ENCODE measurements at places on chromosomes 7 and 10. TPM values are rescaled to one million over a fixed set of nuclear protein-coding genes. Genes with fewer than 3 reads are reported as not detected.
A peak's percentile ranks its signal among the peaks of the same experiment; 100 is the strongest.

GRCh38 chr7:84712374-84713121, 474.3 kb downstream of the SEMA3D start:
- DNase-seq, result no peak

- DNase-seq, result no peak
These were observed 37.4 kb downstream of the GBX1 start for GRCh38 chr7:151129960-151130591.

- DNase-seq, result no peak
These were observed 101.2 kb upstream of the WDR11 start for GRCh38 chr10:120749856-120750566.

DNA sequence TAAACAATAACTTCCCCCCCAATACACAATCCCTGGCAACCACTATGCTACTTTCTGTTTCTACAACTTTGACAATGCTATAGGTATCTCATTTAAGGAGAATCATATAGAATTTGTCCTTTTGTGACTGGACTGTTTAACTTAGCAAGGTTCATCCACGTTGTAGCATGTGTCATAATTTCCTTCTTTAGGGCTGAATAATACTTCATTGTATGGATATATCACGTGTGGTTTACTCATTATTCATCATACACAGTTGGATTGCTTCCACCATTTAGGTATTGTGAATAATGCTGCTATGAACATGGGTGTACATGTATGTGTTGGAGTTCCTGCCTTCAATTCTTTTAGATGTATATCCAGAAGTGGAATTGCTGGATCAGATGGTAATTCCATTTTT, 111.0 kb downstream of the LMBR1 start:
- no peak for DNase-seq

- no peak for DNase-seq
These were observed 326.9 kb downstream of the GPAM start for GRCh38 chr10:111856631-111857030.

DNA sequence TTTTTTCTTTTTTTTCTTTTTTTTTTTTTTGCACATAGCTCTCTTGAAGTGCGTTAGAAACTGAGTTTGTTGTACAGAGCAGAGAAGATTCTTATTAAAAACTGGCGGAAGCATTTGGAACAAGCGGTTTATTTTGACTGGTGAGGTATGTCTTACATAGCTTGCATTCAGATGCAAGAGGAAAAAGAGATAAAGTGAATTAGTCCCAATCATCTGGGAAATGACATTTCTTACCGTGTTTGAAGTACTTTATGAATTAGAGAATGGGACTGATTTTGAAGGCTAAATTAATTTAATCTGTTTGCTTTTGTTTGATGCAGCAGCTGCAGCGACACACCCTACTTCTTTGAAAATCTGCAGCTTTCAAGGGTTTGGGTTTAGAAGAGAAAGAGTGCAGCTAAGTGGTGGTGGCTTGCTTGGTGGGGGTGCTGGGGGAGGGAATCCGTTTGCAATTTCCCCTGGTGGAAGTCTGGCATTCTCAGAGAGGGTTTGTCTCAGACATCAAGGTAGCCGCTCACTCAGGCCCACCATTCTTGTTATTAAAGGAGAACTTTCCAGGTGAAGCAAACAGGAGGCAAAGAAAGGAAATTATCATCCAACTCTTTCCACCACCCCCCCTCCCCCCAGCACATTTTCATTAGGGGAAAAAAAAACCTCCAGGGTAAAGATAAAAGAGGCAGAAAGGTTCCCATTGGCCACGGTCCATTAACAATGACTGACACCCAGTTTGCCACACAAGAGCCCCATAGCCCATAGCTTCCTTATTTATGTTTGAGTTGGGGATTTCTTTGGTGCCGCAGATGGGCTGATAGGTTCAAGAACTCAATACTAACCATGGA, 231.7 kb downstream of the SKIDA1 start:
- no peak for DNase-seq

DNA sequence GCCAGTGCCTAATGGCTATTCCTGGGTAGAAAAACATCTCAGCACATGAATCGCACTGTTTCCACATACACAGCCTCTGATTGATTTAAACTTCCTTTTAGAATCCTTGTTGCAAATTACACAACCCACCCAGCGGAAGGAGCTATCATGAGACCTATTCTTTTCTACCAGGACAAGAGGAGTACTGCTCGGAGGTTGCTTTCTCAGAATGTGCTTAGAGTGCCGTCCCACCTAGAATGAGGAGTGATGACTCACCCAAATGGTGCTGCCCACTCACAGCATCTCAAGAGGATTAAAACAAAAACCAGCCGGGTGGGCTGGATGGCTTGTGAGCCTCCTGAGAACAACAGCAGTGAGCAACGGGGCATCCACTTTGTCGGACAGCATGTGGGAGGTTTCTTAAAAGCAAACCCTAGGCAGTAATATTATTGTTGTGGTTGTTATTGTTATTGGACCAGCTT, 128.9 kb downstream of the DGKI start:
- DNase-seq, result no peak

GRCh38 chr10:88278912-88279311, 304.2 kb downstream of the RNLS start:
- no peak for DNase-seq

GRCh38 chr10:80172896-80173295, 32.4 kb downstream of the ANXA11 start:
- DNase-seq, result peak; percentile 51

DNA sequence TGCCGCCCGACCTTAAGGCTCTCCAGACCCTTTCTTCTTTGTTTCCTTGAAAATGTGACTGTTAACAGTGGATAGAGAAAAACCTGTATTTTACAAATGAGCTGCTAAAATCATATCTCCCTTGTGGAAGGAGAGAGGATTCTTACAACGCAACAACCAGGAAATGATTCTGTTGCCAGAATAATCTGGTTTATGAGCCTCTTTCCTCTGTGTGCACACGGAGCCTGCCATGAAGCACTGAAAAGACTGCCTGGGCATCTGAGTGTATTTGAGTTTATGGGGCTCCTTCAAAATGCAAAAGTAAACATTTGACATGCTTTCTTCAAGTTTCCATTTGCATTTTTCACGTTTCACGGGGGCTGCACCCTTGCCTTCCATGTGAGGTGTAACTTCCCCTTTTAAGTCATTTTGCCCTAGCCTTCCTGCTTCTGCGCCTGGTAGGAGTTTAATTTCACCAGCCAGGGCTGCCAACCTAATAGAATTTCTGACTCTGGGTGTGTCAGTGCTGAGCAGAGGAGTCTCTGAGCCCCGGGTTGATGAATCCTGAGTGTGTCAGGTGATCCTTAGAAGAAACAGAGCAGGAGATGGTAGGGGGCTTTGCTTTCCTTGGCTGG, 101.2 kb downstream of the GRB10 start:
- DNase-seq, result peak; percentile 33

DNA sequence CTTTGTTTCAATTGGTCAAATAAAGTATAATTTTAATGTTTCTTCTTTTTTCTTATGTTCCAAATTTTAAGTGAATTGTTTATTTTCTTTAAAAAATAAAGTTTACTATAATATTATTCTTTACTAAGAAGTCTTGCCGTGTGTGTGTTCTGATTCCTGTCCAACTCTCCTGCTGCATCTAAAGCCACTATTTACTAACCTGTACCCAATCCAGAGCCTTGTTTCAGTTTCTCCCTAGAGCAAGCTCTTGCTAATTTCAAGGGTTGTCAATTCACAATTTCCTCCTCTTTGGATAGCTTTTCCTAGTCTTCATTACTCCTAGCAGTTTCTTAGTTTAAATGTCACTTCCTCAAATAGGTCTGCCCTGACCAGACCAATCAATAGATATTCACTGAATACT, 314.9 kb upstream of the SEMA3A start:
- DNase-seq, result peak; percentile 16

GRCh38 chr10:89805599-89806013, 104.2 kb downstream of the KIF20B start:
- DNase-seq, result no peak

DNA sequence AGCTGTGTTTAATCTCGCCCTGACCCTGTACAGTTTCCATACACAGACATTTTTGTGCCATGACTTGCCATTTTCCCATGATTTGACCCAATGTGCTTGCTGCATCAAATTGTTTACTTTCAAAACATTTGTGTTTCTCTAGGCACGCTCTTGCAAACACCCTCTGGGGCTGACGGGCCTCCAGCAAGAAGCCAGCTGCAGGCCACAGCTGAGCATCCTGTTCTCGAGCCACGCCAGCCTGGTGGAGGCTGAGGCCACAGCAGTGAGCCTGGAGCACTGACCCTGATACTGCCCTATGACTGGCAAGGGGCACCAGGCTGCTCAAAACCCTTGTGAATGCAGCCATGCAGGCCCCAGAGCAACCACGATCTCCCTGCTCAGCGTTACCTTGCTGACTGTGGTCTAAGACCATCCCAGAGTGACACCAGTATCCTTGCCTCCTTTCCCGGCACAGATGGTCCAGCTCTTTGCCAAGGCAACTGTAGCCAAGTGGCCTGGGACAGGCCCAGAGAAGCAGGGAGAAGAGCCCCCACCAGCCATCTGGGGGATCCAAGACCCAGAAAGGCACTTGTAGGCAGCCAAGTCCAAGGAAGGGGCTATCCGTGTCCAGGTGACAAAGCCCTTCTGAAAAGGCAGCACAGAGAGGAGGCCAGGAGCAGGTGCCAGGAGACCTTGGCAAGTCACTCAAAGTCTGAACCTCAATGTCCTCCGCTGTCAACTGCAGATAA, 78.5 kb downstream of the OAT start:
- peak; percentile 24 for DNase-seq

- DNase-seq, result no peak
These were observed 12.8 kb upstream of the NOBOX start for GRCh38 chr7:144416341-144416740.

GRCh38 chr7:30176463-30177109, 41.8 kb downstream of the MTURN start:
- no peak for DNase-seq

GRCh38 chr7:92276460-92276864, 30.7 kb downstream of the ANKIB1 start:
- DNase-seq, result no peak

- DNase-seq, result peak; percentile 15
These were observed 23.3 kb downstream of the ADCY1 start for GRCh38 chr7:45597286-45597984.

DNA sequence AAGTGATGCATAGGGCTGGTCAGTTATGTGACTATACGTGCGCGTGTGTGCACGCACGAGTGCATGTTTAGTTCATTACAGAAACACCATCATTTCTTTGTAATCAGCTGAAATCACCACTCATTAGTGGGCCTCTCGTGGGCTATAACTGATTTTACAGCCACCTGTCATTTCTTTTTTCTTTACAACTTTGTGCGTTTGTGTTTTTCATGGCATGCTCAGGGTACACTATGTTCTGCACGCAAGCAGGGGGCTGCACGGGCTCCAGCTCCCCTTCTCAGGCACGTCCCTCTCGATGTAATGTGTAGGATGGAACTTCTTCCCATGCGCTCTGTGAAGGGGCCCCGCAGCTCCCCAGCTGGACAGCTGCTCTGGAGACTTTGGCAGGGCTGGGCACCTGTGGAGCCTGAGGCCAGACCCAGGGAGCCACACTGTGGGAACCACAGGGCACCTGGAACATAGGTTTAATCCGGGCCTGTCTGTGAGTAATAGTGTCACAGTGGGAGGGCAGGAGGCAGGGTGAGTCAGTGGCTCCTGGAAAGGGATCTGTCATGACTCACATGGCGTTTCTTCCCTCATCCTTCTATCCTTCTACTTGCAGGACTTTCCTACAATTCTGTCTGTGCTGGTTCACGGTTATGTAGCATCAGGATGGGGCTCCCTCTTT, 4.9 kb downstream of the GCK start:
- peak; percentile 44 for DNase-seq

DNA sequence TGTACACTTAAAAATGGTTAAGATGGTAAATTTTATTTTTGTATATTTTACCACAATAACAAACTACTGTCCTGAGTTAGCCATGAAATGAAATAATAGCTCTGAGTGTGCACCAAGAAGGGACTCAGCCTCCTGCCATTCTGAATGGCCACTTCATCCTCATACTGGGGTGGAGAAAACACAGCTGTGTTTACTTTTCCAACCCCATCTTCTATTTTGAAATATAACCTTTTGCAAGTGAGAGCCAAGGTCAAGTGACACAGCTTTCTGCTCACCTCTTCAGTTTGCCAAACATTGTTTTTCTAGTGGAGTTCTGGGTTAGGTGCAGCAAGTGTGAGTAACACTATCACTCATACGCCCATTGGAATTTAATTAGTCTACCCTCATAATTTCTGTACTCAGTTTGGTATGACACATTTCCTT, 107.4 kb upstream of the GLCCI1 start:
- no peak for DNase-seq

GRCh38 chr7:41809529-41809939, 106.6 kb upstream of the INHBA start:
- no peak for DNase-seq

DNA sequence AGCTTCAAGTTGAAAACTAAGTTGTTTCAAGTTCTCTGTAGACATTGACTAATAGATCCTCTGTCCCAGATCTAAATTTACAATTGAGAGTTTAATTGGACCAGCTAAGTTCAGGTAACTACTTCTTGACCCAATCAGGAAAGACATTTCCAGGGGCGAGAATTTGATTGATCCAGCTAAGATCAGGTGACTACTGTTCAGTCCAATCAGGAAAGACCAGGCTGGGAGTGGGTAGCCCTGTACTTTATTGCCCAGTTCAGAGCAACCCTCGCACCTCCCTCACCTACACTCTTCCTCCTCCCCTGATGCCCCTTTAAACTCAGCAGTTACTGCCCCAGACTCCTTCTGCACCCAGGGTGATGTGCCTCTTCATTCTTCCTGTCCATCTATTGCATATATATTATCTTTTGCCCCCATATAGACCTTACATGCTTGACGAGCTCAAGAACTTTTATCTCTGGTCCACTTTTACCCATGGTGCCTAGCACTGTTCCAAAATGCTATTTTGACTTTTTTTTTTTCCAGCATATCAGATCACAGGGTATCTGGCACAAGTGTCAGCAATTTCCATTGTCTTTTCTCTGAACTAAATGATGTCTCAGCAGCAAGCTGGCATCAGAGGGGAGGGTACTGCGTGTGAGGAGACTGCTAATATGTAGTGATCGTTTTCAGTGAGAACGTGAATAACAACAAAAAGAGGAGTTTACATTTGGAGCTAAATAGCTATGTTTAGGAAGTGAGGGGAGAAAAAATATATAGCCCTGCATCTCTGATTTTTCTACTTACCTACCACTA, 169.4 kb downstream of the KIAA1217 start:
- no peak for DNase-seq

- no peak for DNase-seq
These were observed 42.6 kb downstream of the ZNF503 start for GRCh38 chr10:75358835-75359421.

DNA sequence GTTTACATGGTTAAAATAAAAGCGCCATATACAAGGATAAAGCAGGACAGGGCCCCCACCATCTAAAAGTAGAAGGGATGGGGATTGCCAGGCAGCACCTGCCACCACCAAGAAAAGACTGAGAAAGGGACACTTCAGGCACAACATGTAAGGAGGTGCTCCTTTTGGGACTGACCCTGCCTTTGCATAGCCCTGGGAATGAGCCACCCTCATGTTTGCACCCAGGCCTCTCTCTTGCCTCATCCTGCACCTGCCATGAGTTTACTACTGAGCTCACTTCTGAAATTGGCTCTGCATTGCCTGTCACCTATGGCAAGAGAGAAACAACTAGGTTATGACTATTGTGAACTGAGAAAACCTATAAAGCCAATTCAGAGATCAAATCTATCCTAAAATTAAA, 489.7 kb downstream of the KCNMA1 start:
- DNase-seq, result no peak

Gene GNAT3
- not detected for polyA plus RNA-seq

Gene CNNM2
- 0.76 TPM for polyA plus RNA-seq

Gene TAX1BP1
- polyA plus RNA-seq, result 81.4 TPM

Gene STEAP1
- polyA plus RNA-seq, result 5.2 TPM

Gene TPST1
- polyA plus RNA-seq, result 8.4 TPM

Gene ENTPD1
- 6.0 TPM for polyA plus RNA-seq

Gene NUTM2D
- polyA plus RNA-seq, result 9.2 TPM

Gene HOGA1
- polyA plus RNA-seq, result not detected

Gene TAS2R5
- polyA plus RNA-seq, result 1.1 TPM

Data from stomach (tissue), 19 donors.